ENCODE measurements at places on chromosomes 1 and 21.

GRCh38 chr1:159469921-159470533, 30.5 kb downstream of the OR10J1 start:
- no peak for DNase-seq

DNA sequence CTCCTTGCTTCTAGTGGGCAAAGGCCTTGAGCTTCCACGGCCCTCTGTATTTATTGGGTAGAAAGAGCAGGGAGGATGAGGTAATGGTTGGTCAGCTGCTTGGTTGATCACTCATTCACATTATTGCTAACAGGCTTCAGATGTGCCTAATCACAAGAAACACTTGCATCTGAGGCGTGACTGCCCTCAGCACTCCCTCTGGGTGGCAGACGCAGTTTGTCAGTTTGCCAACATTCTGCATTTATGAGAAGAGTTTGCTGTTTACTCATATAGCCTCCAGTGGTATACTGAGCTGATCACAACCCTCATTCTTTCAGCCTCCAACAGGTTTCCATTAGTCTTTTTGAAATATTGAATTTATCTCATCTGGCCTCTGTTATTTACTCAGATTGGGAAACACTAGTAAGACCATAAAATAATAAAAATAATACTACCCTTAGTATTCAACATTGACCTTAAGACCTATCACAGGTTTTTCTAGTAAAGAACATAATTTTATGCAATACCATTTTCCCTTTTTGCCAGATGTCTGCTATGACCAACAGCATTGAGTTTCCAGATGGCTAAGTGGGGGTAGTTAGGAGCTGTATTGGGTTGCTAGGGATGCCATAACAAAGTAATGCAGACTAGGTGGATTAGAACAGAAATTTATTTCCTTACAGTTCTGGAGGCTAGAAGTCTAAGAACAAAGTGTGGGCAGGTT, 53.3 kb downstream of the PTGFR start:
- DNase-seq, result no peak

DNA sequence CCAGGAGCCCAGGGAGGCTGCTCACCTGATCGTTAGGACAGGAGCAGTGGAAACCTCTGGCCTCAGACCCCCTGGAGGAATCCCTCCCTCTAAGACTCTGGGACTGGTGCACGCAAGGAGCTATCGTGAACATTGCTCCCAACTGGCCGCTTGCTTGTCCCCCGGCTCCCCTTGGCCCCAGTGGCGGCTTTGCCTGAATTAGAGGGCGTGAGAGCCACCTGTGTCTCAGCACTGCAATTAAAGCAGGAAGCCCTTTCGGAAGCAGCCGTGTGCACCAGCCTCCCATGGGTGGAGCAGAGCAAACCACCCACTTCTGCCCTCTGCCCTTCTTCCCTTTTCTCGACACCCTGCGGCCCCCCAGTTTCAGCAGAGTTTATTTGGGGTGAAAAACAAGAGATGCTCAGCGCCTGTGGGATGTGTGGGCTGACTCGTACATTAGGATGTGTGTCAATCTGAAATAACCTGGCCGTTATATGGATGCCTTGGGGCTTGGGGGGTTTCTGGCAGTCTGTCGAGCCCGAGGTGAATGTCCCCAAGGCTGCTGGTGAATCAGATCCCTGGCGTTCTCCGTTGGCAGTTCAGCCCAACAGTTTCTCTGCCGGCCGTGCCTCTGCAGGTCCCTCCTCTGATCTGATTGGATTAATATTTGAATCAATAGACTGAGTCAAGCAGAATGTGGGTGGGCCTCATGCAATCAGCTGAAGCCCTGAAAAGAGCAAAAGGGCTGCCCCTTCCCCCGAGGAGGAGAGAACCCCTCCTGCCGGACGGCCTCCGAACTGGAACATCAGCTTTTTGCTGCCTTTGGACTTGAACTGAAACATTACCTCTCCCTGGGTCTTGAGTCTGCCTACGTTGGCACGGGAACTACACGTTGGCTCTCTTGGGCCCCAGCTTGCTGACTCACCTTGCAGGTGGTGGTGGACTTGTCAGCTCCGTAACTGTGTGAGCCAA, 7.3 kb upstream of the UMODL1 start:
- peak; percentile 77 for DNase-seq

GRCh38 chr1:27527890-27528817, 38.2 kb upstream of the WASF2 start:
- peak; percentile 60 for DNase-seq

- DNase-seq, result no peak
These were observed 156.3 kb downstream of the DHRS3 start for GRCh38 chr1:12461754-12462153.

DNA sequence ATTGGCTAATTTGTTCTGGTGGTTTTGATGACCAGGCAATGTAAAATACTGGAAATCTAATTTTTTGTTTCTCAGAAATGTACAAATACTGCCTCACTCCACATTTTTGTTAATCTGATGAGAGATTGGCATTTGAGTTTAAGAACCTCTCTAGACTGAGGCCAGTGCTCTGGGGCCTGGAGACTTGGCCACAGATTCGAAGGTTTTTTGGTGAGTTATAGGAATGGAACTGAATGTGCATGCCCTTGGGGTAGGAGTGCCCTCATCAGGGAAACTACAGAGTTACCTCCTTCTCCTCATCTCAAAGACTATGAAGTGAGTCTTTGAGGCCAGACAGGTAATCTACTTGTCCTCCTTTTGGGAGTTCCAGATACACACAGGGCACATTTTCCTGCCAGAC, 347.9 kb downstream of the LTN1 start:
- no peak for DNase-seq

DNA sequence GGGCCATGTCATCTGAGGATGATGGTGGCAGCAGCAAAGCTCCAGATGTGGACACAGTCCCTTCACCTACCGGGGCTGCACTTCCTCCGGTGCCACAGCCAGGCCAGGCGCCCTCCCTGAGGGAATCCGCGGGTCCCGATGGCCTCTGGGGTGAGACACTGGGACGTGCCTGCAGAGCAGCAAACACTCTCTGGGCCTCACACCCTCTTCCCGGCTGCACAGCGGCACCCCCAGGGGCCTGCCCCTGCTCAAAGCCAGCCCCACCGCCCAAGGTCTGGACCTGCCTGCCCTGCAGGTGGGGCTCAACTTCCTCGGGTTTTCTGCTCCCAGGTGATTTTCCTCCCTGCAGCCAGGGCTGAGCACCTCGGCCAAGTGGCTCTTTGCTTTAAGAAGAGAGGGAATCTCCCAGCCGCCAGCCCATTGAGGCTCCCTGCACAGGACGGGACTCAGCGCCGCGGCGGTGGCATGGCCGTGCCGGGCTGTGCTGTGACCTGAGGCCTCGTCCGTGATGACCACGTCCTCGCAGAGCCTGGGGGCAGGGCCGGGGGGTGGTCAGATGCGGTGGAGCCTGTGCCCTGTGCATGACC, 21.3 kb upstream of the COL18A1 start:
- no peak for DNase-seq

DNA sequence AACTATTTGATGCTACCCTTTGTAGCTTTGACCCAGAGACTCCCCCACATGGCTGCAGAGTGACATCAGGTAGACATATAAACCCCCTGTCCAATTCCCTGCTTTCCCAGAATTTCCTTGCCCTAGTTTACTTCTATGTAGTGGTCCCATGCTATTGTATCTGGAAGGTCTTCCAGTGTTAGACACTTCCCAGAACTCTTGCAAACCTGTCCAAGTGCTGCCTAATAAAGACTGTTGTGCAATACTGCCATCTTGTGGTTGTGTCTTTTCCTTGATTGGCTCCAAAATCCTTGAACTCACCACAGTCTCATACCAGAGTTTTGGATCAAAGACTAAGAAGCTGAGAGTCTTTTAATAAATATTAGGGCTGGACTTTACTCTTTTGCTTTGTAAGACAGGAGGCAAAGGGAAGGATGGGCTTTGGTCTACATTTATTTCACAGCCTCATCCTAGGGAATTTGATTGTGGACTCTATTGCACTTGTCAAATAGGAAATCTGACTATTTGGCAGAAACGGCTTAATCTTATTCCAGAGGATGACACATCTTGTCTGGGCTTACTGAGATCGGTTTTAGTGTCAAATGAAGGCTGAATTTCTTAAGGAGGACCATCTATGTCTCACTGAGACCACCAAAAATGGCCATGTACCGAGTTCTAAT, 169.9 kb downstream of the LRRC7 start:
- no peak for DNase-seq

DNA sequence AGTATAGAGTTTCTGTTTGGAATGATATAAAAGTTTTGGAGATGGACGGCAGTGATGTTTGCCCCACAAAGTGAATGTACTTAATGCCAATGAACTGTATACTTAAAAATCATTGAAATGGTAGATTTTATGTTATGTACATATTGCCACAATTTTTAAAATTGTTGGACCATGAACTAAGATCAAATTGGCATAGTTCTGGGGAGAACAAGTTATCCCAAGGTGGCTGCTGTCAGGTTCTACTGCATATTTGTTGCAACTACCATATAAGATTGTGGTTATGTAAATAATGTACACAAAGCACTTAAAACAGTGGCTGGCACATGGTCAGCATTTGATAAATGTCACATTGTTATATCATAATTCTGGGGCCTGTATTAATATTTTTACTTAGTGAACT, 466.4 kb downstream of the SIPA1L2 start:
- DNase-seq, result no peak

- DNase-seq, result no peak
These were observed 131.2 kb upstream of the FAM78B start for GRCh38 chr1:166297993-166298392.

DNA sequence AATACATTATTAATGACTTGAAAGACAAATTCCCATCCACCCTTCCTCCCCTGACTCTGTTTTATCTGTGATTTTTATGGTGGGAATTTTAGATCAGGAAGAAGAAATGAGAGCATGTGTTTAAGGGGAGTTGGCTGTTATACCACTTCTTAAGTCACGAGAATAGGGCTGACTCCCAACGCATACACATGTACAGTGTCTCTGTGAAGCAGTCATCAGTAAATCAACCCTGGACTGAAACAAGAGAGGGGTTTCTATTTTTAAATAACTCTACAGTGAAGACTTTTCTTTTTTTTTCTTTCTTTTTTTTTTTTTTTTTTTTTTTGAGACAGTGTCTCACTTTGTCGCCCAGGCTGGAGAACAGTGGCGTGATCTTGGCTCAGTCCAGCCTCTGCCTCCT, 106.1 kb downstream of the LBR start:
- DNase-seq, result no peak

GRCh38 chr1:11204396-11205190, 15.4 kb downstream of the ANGPTL7 start:
- no peak for DNase-seq

DNA sequence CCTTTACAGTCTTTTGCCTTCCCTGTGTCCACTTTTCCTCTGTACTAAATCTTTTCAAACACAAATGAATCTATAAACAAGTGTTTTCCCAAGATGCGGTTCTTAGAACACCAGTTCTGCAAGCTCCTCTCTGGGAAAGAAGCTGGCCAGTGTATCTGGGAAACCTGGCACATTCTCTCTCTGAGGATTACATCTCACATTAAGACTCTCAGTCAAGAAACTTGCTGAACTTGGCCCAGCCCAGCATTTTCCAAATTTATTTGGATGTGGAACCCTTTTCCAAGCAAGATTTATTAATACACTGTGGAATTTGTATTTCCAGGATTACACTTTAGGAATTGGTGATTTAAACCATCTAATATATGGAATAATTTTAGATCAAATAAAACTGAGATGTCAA, 105.7 kb downstream of the ZNF281 start:
- DNase-seq, result no peak

DNA sequence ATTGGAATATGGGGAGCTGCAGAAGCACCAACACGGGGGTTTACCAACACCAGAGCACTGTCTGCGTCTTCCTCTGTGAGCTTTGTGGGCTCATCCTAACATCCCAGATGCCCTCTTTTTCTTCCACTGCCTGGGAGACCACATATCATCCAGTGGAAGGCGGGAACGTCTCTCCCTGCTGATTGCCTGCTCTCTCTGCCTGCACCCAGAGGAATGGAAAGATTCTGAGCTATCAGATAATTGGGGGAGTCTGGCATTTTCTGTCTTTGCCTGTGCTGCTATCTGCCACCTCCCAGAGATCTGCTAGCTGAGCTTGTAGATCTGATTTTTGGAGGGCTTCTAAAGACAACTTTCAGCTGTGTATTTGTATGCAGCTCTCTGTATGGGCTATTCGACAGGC, 166.2 kb upstream of the PLXNA2 start:
- DNase-seq, result no peak

- DNase-seq, result no peak
These were observed 238.3 kb downstream of the MATN1 start for GRCh38 chr1:30485072-30485471.

- DNase-seq, result no peak
These were observed 140.7 kb downstream of the DHRS3 start for GRCh38 chr1:12477314-12477713.

DNA sequence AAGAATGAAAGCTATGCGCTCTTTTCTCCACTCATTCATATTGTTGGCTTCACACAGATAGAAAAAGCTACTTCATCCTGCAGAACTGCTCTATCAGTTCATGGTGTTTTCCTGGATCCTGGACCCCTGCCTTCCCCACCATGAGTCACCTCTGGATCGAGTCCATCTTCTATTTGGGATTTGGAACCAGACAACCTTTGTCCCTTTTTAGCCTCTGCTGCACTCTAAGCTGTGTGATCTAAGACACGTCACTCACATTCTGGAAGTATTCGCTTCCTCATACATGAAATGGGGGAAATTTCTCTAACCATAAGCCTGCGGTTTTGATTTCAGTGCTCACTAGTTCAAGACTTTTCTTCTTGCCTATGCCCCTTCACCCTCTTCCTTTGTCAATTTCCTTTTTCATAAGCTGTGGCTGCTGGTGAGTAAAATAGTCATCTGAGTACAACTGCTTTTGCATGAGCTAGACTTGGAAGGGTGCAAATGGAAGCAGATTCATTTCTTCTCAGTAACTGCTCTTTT, 14.1 kb upstream of the DEGS1 start:
- DNase-seq, result peak; percentile 31

DNA sequence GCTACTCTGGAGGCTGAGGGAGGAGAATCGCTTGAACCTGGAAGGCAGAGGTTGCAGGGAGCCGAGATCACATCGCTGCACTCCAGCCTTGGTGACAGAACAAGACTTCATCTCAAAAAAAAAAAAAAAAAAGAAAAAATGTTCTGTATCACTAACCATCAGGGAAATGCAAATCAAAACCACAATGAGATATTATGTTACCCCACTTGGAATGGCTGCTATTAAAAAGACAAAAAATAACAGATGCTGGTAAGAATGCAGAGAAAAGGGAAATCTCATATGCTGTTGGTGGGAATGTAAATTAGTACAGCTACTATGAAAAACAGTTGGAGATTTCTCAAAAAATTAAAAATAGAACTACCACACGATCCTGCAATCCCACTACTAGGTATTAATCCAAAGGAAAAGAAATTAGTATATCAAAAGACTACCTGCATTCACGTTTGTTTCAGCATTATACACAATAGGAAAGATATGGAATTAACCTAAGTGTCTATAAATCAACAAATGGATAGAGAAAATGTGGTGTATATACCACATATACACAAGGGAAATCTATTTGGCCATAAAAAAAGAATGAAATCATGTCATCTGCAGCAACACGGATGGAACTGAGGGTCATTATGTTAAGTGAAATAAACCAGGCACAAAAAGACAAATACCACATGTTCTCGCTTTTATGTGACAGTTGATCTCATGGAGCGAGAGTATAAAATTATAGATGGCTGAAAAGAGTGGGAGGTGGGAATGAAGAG, 62.6 kb downstream of the ABL2 start:
- DNase-seq, result no peak

- no peak for DNase-seq
These were observed 168.6 kb upstream of the FGGY start for GRCh38 chr1:59128239-59128736.

Measured in activated naive CD4-positive, alpha-beta T cell treated with anti-CD3 and anti-CD28 coated beads, Interleukin-2, amount 10 ng/mL, durations not matched to agents 7 days and 5 days (primary cell).